ENCODE measurements at places on chromosomes 12 and 14.
A peak's percentile ranks its signal among the peaks of the same experiment; 100 is the strongest.

GRCh38 chr12:120662879-120663278, 22.5 kb downstream of the CABP1 start:
- no peak for DNase-seq

GRCh38 chr14:82528016-82528415, 994.4 kb upstream of the SEL1L start:
- DNase-seq: no peak

- DNase-seq: peak; percentile 16
These were observed 110.1 kb upstream of the TMEM132D start for GRCh38 chr12:130013771-130014484.

DNA sequence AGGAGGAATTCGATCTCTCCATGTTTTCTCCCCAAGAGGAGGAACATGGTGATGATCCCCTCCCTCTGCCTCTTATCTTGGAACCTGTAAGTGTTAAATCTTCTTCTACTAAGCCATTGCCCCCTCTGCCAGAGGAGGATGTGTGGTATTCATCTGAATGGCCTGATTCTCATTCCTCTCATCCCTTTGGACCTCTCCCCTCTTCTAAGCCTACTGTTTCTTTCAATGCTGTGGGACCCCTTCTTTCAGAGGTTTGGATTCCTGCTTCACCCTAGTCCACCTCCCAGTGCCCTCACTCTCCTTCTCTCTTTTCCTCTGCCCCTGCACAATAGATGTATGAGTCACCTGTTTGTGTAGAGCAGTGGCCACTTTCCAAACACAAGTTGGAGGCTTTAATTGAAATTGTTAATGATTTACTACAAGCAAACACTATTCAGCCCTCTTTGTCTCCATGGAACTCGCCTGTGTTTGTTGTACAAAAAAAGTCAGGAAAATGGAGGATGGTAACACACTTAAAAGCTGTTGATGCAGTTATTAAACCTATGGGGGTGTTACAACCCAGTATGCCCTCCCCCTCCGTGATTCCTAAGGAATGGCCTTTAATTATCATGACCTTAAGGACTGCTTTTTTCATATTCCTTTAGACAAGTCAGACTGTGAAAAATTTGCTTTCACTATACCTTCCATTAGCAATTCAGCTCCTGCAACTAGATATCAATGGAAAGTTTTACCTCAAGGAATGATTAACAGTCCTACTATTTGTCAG, 192.1 kb upstream of the ALG10B start:
- DNase-seq: no peak

- peak; percentile 94 for DNase-seq
These were observed 41.3 kb downstream of the RESF1 start for GRCh38 chr12:32000373-32001005.

- DNase-seq: no peak
These were observed 1.9 kb upstream of the CD27 start for GRCh38 chr12:6442836-6443235.

GRCh38 chr14:102901633-102902032, 20.8 kb upstream of the AMN start:
- DNase-seq: no peak

DNA sequence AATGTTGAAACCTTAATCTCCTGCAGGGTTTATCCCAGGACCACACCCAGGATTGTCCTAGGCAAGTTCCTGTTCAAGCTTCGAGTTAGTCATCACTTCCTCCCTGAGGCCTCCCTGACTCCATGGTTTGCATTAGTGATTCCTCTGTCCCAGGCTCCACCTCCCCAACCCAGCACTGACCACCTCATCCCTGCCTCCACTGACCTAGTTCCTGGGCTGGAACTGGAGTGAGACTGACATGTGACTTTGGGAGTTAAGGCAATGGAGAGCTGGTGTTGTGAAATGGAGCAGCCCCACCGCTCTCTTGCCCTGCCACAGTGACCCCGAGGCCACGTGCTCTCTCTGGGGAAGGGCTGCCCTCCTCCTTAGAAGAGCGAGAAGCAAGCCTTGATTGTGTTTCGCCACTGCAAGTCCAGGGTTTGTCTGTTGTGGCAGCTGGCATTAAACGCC, 15.8 kb upstream of the DTX1 start:
- DNase-seq: no peak

Measured in erythroblast (primary cell).